ENCODE measurements at places on chromosomes 5 and 9. TPM values are rescaled to one million over a fixed set of nuclear protein-coding genes. Genes with fewer than 3 reads are reported as not detected.

DNA sequence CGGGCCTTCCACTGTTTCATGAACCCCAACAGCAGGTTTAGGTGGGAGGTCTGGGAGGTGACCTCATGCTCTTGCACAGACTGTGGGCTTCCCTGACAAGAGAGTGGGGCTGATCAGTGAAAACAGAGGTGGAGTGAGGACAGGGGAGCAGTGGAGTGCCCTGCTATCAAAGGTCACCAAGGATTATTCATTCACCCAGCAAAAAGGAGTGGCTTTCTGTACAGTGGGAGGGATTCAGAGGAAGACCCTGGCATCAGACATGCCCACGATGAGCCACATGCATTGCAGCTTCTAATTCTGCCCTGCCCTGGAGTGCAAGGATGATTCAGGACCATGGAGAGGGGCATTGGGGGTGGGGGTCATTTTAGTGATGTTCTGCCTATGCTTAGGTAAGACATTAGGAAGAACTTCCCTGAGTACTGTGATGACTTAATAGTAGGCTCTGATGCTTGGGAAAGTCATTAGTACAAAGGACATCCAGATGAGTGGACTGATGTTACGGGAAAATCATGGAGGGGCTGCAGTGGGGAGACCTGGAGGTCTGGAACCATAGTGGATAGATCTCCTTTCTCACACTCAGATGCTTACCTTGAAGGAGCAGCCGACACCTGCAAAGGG is 12.8 kb downstream of the TRAF1 start:
- DNase-seq = no peak

DDX4 gene
- not detected for total RNA-seq

GRCh38 chr5:54663866-54664265 is 146.3 kb downstream of the SNX18 start:
- DNase-seq = no peak

- peak; percentile 60 for DNase-seq
Observed at GRCh38 chr5:138148811-138149210, 9.6 kb upstream of the NME5 start.

- no peak for DNase-seq
Observed at GRCh38 chr9:97868859-97869258, 15.8 kb downstream of the FOXE1 start.

EIF4E1B gene
- not detected for total RNA-seq

DNA sequence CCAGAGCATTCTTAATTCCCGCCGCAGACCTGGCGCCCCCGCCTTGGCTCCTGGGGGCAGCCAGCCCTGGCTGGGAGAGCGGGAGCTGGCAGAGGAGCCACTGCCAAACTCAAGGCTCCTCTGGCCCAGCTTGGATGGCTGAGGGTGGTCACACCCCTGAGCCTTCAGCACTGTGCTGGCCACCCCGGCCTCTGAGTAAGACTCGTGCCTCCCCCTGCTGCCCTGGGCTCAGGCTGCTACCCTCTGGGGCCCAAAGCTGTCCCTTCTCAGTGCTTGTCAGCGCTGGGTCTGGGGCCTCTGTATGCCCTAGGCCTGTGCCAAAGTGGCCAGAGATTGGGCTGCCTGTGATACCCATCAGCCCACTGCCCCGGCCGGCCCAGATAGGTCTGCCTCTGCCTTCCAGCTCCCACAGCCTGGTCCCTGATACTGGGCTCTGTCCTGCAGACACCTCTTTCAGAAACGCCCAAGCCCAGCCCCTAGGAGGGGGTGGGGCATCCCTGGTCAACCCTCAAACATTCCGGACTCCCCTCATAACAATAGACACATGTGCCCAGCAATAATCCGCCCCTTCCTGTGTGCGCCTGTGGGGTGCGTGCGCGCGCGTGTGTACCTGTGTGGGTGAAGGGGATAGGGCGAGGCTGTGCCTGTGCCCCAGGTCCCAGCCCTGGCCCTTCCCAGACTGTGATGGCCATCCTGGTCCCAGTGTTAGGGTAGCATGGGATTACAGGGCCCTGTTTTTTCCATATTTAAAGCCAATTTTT is 4.4 kb upstream of the PRR7 start:
- no peak for DNase-seq

Measured in colonic mucosa (tissue), 4 donors.